Stimulated activated CD8-positive, alpha-beta memory T cell treated with anti-CD3 and anti-CD28 coated beads, Interleukin-2, amount 100 ng/mL, for 1 hour (primary cell): ENCODE measurements at places on chromosomes 11 and 22.

DNA sequence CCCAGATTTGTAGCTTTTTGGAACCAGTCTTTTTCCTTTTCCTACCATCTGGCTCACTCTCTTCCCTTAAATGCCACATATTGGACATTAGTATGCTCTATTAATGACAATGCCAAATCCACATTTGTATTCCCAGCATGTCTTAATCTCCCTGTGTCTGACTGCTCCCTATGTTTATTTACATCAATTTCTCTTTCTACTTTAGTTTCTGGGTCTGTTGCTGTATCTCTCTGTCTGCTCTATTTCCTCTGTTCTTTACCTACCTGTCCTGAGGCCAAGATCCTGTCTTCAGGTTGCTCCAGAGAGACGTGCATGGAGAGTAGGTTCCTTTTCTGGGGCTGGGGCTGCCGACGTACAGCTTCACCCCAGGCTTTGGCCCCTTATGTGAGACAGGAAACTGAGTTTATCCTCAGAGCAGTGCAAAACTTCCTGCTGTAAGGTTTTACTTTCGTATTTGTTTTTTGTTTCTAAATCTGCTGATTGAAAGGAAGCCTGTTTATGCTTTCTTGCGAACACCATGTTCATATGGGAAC lies 25.6 kb downstream of the OR2AG2 start:
- peak; percentile 19 for DNase-seq

- no peak for DNase-seq
Measured at GRCh38 chr11:130269326-130269943, 45.3 kb downstream of the ZBTB44 start.

DNA sequence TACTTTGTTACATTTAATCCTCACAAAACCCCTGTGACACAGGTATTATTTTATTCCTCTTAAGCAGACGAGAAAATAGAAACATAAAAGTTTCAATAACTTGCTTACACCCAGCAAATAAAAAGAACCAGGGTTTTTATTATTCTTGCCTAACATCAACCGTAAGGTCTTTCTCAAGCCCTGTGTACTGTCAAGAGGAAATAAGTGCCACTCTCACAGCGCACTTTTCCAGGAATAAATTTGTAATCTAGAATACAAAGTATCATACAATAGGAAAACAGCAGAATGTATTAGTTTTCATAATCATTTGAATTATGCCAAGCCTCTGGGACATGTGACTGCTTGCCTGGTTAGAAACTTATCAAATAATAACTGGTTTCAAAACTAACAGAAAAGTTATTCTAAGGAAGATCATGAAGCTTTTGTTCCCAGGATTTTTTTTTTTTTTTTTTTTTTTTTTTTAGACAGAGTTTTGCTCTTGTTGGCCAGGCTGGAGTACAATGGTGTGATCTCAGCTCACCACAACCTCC lies 7.4 kb downstream of the CCDC34 start:
- no peak for DNase-seq

- no peak for DNase-seq
Measured at GRCh38 chr11:6616596-6617250, 2.5 kb downstream of the TPP1 start.
